ENCODE measurements at places on chromosomes 13 and 19.

DNA sequence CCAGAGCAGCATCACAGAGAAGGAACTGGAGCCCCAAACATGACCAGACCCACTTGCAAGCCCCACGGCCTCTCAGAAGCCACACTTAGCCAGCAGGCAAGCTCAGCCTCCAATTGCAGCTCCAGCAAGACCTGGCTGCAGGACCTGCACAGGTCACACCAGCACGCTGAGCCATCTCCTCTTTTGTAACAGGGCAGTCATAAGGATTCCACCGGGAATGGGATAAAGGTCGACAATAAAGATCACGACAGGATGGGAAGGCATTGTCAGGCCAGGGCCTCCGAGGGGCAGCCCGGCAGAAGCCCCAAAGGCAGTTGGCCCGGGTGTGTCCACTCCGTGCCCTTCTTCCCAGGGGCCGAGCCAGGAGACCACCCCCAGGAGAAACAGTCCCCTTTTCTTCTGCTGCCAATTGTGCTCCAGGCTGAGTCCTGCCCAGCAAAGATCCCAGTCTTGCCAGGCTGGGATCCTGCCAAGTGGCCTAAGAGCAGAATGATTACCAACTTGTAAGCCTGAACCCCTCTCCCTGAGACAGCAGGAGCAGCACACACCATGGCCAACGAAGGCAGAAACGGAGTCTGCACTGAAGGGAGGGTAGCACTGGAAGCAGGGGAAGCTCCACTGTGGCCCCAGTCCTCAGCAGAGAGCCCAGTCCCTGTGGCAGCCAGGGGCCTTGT is 12.5 kb downstream of the PEPD start:
- DNase-seq, result no peak

- peak; percentile 73 for DNase-seq
Observed at GRCh38 chr13:31046711-31047279, 114.3 kb downstream of the TEX26 start.

DNA sequence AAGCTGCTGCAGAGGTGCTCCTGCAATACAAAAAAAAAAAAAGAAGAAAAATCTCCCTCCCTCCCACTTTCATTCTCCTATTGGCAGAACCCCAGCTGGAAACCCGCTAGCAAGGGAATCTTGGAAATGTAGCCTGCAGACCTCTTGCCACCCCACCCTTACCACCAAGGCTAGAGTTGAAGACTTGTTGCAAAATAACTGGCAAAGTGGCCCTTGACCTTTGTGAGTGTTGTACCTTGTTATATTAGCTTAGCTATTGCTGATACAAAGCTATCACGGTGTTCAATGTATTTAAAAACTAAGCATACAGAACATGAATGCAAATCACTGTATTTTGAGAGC is 57.5 kb upstream of the KCTD4 start:
- DNase-seq, result peak; percentile 35

GRCh38 chr13:112969692-112970338 is 801 bp downstream of the MCF2L start:
- no peak for DNase-seq

DNA sequence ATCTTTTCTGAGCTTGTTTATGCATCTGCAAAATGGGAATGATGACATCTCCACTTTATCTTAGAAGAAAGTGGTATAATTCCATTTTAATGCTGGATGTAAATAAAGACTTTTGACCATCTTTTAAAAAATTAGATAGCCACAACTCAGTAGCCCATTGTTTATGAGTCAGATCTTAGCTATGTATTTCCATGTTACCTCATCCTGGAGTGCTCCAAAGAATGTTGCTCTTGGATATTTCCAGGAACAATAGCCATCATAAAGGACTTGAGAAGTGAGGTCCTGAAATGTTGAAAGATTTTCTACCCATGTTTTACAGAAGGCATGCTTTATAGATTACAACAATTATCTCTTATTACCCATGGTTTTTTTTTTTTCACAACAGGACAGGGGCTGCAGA is 229.3 kb upstream of the EDNRB start:
- peak; percentile 65 for DNase-seq

GRCh38 chr13:76942363-76942762 is 5.9 kb upstream of the ACOD1 start:
- no peak for DNase-seq

DNA sequence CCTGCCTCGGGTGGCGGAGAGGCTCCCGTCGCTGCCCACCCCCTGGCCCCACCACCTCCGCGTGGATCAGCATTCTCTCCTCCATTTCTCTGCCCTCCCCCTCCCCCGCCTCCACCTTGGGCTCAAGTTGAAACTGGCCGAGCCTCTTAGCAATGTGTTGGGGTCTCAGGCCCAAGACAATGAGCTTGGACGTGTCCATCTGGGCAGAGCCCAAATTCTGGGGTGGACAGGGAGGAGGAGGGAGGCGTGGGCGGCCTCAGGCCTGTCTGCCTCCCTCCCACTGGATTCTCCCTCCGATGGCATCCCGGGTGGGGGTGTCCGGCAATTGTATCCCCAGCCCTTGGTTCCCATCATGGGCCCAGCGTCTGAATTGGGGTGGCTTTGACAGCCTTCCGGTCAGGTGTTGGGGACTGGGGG is 1.2 kb downstream of the CELF5 start:
- DNase-seq, result no peak

DNA sequence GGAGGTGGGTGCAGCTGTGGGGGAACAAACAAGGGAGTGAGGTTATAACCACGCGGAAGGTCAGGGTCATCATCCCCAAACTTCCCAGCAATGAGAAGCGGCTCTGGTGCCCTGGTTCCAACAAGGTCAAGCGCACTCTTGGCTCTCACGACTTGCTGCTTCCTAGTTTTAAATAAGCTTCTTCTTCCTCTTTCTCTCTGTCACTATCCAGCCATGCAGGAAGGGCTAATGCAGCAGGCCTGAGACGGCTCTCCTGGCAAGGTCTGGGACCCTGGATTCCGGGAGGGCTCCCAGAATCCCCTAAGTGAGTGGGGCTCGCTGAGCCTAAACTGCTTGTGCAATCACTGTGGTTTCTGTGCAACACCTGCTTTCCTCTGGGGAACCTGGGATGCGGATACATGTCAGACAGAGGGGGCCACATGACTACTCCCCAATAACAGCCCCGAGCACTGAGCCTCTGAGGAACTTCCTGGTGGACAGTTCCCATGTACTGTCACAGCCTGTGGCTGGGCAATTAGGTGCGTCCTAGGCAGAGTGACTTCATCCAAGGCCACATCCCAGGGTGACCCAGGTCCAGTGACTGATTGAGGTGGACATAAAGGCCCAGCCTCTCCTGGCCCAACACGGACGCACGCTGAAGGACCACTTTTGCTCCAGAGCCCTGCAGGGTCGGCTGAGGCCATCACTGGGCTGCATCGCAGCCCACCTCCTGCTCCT is 24.2 kb downstream of the VRK3 start:
- no peak for DNase-seq

DNA sequence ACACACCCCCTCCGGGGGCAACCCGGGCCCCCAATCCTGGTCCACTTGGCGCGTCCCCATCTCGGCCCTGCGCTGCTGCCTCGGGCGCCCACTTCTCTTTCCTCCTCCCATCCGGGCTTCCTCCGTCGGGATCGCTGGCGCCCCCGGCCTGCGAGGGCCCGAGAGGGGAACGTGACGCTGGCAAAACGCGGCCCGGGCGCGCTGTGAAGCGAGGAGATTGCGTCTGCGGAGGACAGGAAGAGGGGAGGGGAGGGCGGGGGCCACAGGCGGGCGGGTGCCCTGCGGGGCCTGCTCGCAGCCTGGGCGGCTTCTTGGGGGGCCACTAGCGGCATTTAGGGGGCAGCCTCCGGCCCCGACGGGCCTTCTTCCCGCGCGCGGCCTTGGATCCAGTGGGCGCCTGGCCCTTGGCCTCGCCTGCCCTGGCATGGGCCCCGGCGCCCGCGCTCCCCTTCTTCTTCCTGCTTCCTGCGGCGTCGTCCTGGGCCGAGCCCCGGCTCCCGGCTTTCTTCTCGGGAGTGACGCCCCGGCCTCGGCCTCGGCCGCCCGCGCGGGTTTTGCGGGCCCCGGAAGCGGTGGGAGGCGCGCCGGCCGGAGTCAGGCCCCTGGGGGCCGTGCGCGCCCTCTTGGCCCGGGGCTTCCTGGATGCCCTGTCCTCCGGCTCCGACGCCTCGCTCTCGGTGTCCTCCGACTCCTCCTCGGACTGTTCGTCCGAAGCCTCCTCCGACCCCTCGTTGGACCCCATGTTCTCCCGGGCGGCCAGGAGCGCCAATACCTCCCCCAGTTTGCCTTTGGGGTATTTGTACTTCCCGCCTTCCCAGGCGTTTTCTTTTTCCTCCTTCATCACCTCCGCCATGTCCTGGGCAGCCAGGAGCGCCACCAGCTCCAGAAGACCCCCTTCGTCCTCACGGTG is 2.2 kb downstream of the PNMA8B start:
- DNase-seq, result peak; percentile 31

- peak; percentile 16 for DNase-seq
Observed at GRCh38 chr13:49877629-49878218, 58.4 kb downstream of the SPRYD7 start.

DNA sequence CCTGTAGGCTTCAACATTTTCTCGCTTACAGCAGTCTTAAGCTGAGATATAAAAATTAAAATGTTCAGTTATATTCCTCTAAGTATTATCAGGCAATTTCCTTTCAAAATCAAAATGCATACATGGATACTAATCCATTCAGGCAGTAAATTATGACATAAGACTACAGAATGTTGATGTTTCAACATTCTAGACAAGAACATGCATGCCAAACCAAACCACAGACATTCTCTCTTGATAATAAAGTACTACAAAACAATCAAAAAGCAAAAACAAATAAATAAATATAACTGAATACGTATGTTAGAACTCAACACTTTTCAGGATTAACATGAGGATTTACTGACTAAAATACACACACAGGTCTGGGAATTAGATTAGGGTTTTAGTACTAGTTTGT is 7.7 kb downstream of the DIS3 start:
- peak; percentile 83 for DNase-seq

DNA sequence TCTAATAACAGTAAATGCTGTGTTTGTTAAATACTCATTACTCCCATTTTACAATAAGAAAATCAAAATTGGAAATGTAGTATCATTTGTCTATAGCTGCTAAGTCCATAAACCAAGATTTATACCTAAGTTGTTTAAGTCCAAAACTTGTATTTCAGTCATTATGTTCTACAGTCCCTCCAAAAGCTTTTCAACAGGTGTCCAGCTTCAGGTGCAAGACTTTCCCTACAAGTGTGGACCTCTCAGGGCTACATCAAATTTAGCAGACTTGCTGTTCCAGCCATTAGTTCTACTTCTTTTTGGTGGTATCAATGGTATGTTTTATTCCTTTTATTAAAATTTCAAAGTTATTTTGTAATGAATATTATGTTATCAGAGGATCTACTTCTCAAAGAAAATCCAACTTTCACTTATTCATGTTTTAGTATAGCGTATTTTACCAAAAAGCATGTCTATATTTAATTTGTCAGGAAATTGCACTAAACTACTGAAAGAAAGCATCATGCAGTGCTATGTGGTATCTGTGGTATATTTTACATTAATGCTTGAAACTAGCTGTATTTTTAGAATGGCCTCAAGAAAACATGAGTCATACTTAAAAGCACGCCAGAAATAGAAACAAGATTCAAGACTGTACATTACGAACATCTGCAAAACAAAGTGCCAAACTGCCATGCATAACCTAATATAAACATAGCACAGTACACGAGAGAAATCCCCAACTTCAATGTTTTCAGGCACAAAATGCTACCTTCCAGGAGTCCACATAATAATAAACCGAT is 44.5 kb downstream of the VWA8 start:
- peak; percentile 93 for DNase-seq

- DNase-seq, result no peak
Observed at GRCh38 chr13:28967029-28967915, 147.1 kb downstream of the MTUS2 start.

DNA sequence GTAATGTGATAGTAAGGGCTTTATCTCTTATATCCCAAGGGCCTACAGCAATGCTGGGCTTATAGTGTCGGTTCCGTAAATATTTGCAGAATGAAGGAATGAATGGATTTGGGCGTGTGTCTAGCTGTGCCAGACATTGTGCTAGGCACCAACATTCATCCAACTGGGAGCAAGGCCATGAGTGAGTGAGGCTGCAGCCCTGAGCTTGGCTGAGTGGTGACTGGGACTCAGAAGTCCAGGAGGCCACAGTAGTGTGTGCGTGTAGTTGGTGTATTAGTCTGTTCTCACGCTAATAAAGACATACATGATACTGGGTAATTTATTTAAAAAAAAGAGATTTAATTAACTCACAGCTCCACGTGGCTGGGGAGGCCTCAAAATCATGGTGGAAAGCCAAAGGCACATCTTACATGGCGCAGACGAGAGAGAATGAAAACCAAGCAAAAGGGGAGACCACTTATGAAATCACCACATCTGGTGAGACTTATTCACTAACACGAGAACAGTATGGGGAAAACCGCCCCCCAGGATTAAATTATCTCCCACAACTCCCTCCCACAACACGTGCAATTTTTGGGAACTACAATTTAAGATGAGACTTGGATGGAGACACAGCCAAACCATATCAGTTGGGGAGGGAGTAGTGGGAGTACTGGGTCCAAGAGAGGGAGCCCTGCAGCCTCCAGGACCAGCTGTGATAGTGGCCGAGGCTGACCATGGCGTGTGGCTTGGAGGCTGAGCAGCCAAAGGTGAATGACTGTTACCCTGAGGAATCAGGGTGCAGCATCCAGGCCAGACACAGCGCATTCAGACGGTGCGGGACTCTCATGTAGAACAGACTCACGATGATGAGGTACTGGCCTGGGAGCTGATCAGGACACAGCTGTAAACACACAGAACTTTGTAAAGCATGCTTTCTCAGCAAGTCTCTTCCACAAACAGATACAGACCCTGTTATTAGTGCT is 104.6 kb downstream of the TEX26 start:
- no peak for DNase-seq

DNA sequence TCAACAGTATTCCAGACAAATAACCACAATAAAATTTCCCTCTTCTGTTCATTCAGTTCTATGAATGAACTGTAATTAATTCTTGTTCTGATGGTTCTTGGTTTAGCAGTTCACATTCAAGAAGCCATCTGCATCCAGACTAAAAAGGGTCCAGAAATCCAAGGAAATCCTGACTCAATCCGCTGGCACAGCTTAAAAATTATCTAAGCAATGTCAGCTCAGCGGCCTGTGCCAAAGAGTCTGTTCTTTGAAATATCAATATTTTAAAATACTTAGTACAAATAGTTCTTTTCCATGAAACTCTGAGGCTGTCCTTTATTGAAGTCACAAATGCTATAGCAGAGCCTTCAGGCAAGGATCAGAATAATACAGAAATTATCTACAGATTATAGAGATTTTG is 57.2 kb downstream of the DHRS12 start:
- no peak for DNase-seq

DNA sequence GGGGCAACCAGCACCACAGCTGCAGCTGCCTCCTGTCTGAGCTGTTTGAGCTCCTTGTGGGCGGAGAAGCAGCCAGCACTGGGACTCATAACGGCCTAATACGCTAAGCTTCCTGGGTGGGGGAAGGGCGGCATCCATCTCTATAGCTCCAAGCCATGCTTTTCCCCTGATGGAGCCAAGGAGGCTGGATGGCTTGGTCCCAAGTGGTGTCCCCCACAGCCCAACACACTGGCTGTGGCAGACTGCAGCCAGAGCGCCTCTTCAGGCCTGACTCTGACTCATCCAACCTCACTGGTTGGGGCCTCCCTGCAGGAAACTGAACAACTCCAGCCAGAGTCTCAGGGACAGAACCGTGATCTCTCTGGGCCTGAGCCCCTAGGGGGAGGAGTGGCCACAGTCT is 537.3 kb downstream of the SUCLA2 start:
- DNase-seq, result peak; percentile 31

- no peak for DNase-seq
Observed at GRCh38 chr19:15072930-15073647, 8.9 kb upstream of the OR1I1 start.

- DNase-seq, result peak; percentile 53
Observed at GRCh38 chr13:30904043-30904442, 2.0 kb upstream of the MEDAG start.

Measured in iris pigment epithelial cell (primary cell).